Right ventricle myocardium superior (tissue), 1 donor: ENCODE measurements at places on chromosomes 16 and 17.
A peak's percentile ranks its signal among the peaks of the same experiment; 100 is the strongest.

GRCh38 chr16:71853413-71853812 lies 7.6 kb downstream of the ATXN1L start:
- DNase-seq: no peak

GRCh38 chr16:20833086-20833485 lies 26.8 kb downstream of the REXO5 start:
- no peak for DNase-seq

DNA sequence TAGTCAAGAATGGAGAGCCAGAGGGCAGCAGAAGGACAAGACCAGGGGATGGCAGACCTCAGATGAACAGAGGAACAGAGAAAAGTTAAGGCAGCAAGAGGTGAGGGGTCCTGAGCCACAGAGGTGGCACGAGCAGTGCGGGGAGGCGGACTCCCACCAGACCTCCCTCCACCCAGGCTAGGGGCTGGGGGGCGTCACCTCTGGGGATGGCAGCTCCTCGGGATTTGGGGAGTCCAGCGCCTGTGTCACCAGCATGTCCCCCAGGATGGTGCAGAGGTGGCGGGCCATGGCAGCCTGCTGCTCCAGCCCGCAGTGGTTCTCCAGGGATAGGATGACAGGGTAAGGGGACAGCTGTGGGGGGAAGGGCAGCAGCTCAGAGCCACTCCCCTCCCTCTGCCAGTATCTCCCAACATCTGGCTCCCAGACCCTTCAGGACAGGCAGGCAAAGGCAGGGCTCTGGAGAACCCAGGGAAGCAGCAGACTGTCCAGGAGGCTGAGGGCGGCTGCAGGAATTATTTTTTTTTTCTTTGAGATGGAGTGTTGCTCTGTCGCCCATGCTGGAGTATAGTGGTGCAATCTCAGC lies 15.8 kb downstream of the PLCD3 start:
- DNase-seq: no peak

DNA sequence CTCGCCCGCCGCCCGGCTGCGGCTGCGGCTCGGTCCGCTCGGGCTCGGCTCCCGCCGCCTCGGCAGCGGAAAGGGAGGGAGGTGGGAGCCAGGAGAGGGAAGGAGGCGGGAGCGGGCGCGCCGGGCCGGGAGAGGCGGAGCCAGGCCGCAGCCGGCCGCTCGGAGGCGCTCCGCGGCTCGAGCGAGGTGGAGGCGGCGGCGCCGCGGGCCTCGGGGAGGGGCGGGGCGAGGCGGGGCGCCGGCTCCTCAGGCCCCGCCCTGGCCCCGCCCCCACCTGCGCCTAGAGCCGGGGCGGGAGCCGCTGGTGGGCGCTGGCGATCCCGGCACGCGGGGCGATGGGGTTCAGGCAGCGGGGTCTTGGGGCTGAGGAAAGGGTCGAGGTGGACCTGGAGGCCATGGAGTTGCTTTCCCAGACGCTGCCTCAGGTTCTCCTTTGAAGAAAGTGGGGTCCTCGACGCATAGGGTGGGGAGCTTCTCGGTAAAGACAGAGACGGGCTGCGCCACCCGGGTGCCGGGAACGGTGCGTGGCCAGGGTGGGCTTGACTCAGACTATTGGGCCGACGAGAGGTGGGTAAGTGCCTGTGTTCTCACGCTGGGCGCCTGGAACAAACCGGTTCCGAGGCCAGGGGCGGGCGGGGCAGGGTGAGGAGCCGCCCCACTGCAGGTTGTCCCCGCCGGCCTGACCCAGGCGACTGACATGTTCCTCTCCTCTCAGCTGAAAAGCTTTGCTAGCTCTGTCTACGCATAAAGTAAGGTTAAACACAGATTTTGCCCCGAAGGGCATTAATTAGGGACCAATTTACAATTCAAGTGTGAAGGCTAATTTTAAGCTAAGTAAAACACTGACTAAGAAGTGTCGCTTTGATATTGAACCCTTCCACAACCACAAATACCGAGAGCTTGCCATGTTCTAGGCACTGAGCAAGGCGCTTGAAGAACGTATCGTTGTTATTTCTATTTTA lies at the start of gene CMTM4:
Gene CMTM4, minus strand, starts transcription at position 75 of the 962 bp plus-strand sequence. CDS start 218 bp downstream, outside the sequence.
- DNase-seq: peak; percentile 93

- no peak for DNase-seq
Measured at GRCh38 chr16:64092271-64092670, 1029.6 kb downstream of the CDH11 start.

DNA sequence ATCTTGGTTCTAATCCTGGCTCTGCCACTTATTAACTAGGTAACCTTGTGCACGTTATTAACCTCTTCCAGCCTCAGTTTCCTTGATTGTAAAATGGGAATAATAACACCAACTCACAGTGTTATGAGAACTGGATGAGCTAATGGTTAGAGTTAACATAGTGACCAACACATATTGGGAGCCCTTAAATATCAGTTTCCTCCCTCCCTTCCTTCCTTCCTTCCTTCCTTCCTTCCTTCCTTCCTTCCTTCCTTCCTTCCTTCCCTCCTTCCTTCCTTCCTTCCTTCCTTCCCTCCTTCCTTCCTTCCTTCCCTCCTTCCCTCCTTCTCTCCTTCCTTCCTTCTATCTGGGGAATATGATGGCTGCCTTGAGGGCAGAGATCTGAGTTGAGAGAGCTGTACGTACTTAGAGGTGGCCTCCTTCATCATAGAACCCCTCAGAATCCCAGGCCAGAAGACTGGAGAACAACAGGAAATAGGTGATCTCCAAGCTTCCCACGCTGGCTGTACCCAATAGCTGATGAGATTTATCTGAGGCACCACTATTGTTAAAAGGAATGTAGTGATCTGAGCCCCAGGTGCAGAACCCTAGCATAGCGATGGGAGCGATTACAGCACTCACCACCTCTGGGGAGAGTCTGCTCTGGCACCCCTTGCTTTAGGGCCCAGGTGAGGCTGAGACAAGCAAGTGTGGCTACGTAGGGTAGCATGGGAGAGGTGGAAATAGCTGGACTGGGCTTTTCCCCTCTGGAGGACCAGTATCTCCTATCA lies 26.2 kb downstream of the CCR7 start:
- DNase-seq: no peak

DNA sequence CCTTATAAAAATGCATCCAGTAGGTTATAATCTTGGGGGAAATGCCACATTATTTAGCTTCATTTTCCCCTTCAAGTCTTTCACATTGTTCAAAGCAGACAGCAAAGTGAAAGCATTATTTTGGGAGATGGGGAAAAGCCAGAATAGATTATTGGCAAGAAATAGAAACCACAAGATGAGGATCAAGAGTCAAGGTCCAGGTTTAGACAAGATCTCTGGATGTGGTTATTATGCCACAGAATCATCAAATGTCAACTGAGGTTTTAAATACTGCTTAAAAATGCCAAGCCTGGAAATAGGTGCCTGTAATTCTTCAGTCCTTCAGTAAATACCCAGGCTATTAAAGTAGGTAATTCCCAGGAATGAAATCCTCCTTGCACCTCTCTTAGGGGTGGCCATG lies 65.1 kb upstream of the ALOX12 start:
- DNase-seq: no peak

DNA sequence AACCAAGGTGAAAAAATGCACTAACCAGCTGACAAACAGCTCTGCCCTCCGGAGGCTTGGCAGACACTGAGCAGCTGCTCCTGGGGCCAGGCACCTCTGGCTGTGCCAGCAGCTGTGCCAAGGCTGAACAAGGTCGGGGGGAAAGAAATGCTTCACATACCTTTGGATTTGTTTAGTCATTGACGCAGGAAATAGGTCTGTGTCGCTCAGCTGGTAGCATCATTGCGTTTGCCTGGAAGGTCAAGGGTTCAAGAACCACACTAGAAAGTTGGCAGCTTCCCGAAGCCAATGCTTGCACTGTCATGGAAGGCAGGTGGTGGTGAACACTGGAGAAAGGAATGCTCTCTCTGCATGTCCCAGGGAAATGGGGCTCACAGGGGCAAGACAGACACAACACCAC lies 63.5 kb downstream of the PCTP start:
- DNase-seq: peak; percentile 70
